Activated CD4-positive, alpha-beta T cell treated with anti-CD3 and anti-CD28 coated beads for 36 hours (primary cell): ENCODE measurements at places on chromosomes 2 and 18. TPM values are rescaled to one million over a fixed set of nuclear protein-coding genes. Genes with fewer than 3 reads are reported as not detected.

CARF gene
- 9.0 TPM for total RNA-seq

ORMDL1 gene
- 45.2 TPM for total RNA-seq

ALK gene
- not detected for total RNA-seq

PARD6G gene
- not detected for total RNA-seq

MEP1B gene
- total RNA-seq, result not detected

TUBA4B gene
- not detected for total RNA-seq

UCN gene
- total RNA-seq, result 1.5 TPM

C2orf42 gene
- 22.6 TPM for total RNA-seq

ICOS gene
- 161 TPM for total RNA-seq

GPR39 gene
- total RNA-seq, result not detected

PIGN gene
- total RNA-seq, result 29.4 TPM

UPP2 gene
- not detected for total RNA-seq
